Upper lobe of left lung (tissue), 6 donors: ENCODE measurements at places on chromosomes 13 and 19.

DNA sequence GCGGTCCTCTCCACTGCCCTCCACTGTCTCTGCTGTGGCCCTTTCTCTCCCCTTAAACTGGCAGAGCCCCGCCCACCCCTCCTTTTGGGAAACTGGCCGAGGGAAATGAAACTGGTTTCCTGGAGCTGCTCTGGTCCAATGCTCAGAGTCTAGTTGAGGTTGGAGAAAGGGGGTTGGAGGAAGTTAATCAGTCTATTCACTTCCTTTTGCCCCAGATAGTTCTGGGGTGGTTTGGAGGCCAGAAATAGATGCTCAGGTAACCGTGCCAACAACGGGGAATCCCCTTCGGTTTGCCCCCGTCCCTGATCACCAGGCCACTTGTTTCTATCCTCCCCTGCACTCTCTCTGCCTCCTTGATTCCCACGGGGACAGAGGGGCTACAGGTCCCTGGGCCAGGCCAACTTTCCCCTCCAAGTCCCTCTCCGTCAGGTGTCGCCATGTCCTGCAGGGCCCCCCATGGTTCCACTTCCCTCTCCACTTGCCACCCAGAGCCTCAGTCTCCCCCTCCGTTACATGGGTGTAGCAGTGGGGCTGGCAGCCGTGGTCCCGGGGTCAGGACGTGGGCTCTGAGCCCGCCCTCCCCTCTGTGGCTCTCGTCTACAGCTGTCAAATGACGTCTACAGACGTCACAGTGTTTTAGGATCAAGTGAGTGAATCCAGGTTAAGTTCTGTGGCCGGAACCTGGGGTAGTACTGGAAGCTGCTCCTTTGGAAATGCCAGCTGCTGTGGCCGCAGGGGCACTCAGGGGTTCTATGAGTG is at the start of gene IL4I1:
IL4I1 (minus strand) TSS at position 25 of the 759 bp plus-strand sequence. CDS start 727 bp downstream, outside the sequence.
- peak; percentile 54 for DNase-seq

- peak; percentile 27 for DNase-seq
These were observed 298.8 kb downstream of the SHISA2 start for GRCh38 chr13:25752957-25753551.

DNA sequence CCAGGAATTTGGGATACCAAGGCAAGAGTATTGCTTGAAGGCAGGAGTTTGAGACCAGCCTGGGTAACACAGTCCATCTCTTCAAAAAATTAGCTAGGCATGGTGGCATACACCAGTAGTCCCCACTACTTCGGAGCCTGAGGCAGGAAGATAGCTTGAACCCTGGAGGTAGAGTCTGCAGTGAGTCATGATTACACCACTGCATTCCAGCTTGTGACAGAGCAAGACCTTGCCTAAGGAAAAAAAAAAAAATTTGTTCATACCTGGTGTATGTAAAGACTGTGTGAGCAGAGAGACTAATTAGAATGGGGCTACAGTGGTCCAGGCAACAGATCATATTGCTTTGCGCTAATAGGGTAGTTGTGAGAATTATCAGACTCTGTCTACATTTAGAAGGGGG is 778.3 kb upstream of the PCDH20 start:
- no peak for DNase-seq

GRCh38 chr13:64680739-64681138 is 2549.4 kb downstream of the PCDH9 start:
- DNase-seq = no peak

DNA sequence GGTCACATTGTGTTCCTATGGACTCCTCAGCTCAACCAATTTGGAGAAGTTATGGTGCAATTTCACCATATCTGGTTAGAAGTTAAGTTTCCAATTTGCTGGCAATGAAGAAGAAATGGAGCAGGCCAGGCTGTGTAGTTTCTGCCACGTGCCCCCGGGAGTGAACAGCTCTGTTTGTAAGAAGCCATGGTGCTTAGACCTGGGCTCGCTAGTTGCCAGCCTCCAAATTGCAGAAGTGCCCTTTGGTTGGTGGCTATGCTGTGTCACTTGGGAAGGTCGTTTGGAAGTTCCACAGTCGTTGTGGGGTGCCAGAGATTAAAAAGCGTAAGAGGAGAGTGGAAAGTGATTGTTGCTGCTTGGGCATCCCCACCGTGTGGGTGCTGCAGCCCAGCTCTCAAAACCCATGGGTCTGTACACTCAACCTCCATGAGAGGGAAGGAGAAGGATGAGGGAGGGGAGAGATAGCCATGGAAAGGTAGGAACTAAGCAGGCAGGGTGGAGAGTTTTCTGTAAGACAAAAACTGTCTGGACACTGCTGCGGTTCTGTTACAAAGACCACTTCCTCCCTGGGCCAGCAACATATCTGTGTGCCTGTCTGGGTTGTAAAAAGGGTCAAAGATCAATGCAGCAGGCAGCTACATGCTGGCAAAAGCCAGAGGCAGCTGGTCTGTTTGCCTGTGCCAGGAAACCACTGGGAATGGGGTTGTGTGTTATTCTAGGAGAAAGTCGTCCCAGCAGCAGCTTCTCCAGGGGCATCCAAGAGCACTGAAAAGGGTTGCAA is 10.8 kb downstream of the ALOX5AP start:
- peak; percentile 47 for DNase-seq

DNA sequence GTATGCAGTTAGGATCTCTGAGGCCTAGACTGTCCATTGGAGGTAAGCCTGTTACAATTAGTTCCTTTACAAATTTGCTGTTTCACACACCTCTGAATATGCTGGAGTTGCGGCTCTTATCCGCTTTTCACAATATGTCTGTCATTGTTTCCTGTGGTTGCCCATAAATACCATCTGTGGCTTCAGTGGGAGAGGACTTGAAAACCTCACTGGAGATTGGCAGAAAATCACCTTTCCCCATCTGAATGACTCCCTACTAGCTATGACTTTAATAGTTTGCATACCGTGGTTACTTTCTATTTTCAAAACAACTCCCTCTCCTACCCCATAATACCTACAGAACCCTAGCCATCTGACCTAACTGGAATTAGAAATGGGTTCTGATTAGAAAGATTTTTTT is 454.3 kb downstream of the PCDH17 start:
- no peak for DNase-seq

GRCh38 chr19:2796659-2797266 is 11.5 kb downstream of the THOP1 start:
- DNase-seq = no peak

DNA sequence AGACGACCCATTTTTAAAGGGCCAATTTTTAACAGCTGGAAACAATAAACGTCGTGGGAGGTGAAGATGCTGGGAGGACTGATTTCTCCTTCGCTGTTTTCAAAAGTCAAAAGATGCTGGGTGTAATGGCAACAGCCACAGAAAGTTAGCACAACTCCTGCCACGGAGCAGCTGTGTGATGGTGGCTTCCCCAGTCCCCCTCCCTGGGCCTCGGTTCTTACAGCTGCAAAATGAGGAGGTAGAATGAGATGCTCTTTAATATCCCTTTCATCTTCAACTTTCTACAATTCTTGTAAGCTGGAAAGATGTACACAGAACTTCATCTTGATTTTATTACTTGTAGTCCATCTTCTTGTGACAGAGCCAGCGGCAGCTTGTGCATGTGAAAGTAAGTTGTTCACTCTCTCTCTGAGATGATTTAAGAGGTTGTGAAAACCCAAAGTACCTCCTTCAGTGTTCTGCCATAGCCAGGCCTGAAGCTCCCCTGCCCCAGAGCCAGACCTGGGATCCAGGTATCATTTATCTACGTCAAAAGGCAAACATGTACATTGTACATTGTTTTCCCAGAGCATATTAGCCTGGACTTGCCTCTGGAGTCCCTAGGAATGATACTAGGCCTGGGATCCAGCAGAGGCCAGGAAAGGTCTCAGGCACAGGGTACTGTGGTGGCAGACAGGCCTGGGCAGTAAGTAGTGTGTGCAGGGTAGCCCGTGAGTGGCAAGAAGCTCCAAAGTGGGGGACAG is 3.4 kb upstream of the UBE2L5 start:
- no peak for DNase-seq

- DNase-seq = no peak
These were observed 1086.9 kb upstream of the PCDH20 start for GRCh38 chr13:62502588-62502987.

- DNase-seq = no peak
These were observed 291.2 kb downstream of the TEX29 start for GRCh38 chr13:111611651-111612050.

- peak; percentile 89 for DNase-seq
These were observed 9.7 kb upstream of the GIPC1 start for GRCh38 chr19:14505488-14506239.

GRCh38 chr13:75635101-75635827 is 866 bp upstream of the LMO7 start:
- DNase-seq = no peak

DNA sequence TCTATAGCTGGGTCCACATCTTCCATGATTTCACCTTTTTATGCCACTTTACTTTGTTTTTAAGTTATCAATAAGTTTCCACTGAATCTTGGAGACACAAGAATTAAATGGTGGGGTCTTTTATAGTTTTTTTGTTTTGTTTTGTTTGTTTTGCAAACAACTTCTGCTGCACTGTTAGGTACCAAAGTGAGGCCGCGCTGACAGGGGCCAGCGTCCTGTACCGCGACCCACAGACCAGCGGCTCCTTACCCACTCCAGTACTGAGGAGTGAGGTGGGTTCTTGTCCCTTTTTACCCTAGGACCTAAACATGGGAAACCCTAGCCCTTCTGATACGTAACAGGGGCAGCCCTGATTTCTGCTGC is 75.8 kb upstream of the MCF2L start:
- DNase-seq = peak; percentile 44

- DNase-seq = no peak
These were observed 141 bp downstream of the TRPC4 start for GRCh38 chr13:37869506-37869755.

GRCh38 chr19:19217099-19217498 is 5.3 kb downstream of the NCAN start:
- no peak for DNase-seq

- peak; percentile 91 for DNase-seq
These were observed 659 bp downstream of the NFKBID start for GRCh38 chr19:35899547-35900214.

GRCh38 chr19:11586331-11586730 is 8.9 kb upstream of the ACP5 start:
- no peak for DNase-seq
